ENCODE measurements at places on chromosomes 16 and 17. TPM values are rescaled to one million over a fixed set of nuclear protein-coding genes. Genes with fewer than 3 reads are reported as not detected.

CDR2L gene
- total RNA-seq: 26.5 TPM

RNF222 gene
- not detected for total RNA-seq

ALOX12 gene
- not detected for total RNA-seq

KRTAP17-1 gene
- not detected for total RNA-seq

KRT33A gene
- total RNA-seq: not detected

GRCh38 chr16:56068816-56069215, 122.5 kb upstream of the GNAO1 start:
- H3K27ac ChIP-seq: no peak overlapping the region
- peaks cover 14% of the 10 kb centered on the region for H3K27me3 ChIP-seq
- H3K4me1 ChIP-seq: no peaks in the 10 kb centered on the region
- DNase-seq: no peak
- H3K36me3 ChIP-seq: no peaks in the 10 kb centered on the region

DNA sequence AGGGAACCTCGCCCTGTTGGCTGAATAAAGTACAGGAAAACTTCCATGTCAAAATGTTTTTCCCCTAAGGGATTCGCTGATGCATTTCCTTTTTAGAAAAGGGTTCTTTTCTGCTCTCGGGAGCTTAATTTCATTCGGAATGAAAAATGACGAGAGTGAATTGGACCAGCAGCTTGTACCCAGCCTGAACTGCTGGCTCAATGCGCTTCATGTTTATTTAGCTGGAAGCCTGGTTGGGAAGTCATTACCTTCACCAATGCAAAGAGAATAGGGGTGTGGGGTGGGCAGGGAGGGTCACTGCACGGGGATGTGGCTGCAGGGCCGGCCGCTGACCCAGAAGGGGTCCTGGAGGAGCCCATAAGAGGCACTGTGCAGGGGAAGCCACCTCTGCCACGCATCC, 207.7 kb downstream of the ENGASE start:
- no peaks in the 10 kb centered on the region for H3K36me3 ChIP-seq
- no peak overlapping the region for H3K27ac ChIP-seq
- no peak overlapping the region for H3K4me3 ChIP-seq
- DNase-seq: no peak

GRCh38 chr16:85238233-85238647, 126.0 kb upstream of the CIBAR2 start:
- H3K4me3 ChIP-seq: no peak overlapping the region
- H3K27me3 ChIP-seq: no peaks in the 10 kb centered on the region
- no peak for DNase-seq
- H3K27ac ChIP-seq: no peak overlapping the region
- no peaks in the 10 kb centered on the region for H3K36me3 ChIP-seq

GRCh38 chr16:55101026-55101425, 170.4 kb downstream of the IRX5 start:
- no peaks in the 10 kb centered on the region for H3K4me1 ChIP-seq
- H3K36me3 ChIP-seq: no peaks in the 10 kb centered on the region
- no peak overlapping the region for H3K4me3 ChIP-seq

- H3K36me3 ChIP-seq: no peaks in the 10 kb centered on the region
- DNase-seq: no peak
- no peak overlapping the region for H3K4me3 ChIP-seq
- no peak overlapping the region for H3K27ac ChIP-seq
- H3K27me3 ChIP-seq: no peaks in the 10 kb centered on the region
- H3K4me1 ChIP-seq: no peaks in the 10 kb centered on the region
These were observed 414.3 kb downstream of the MAF start for GRCh38 chr16:79186196-79186595.

Data from HCT116 (cell line).